Lung (tissue), 17 donors: ENCODE measurements at places on chromosomes 16 and 17. TPM values are rescaled to one million over a fixed set of nuclear protein-coding genes. Genes with fewer than 3 reads are reported as not detected.

- H3K27me3 ChIP-seq, result no peaks in the 10 kb centered on the region
- H3K27ac ChIP-seq, result no peak overlapping the region
- no peaks in the 10 kb centered on the region for H3K4me1 ChIP-seq
- H3K36me3 ChIP-seq, result no peaks in the 10 kb centered on the region
Measured at GRCh38 chr17:9170336-9170735, 149.0 kb downstream of the NTN1 start.

Gene SYNGR3
- total RNA-seq, result 0.40 TPM

Gene SLC5A2
- 0.85 TPM for total RNA-seq

DNA sequence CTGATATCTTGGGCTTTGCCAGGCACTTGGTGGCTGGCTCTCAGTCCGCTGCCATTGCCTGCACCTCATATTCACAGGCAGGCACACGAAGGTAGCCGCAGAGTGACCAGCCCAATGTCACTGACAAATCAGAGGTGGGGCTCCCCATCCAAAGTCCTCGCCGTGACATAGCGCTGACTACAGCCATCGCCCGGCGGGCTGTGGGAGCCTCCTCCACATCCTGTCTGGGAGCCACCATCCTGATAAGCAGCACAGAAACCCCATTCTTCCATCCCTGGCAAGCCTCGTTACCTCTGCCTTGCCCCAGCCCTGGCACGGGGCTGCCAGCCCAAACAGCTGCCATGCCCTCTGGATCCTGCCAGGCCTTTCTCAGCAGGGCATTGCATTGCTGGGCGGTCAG is 437.8 kb downstream of the SLC39A11 start:
- no peak for DNase-seq
- no peaks in the 10 kb centered on the region for H3K27me3 ChIP-seq
- no peaks in the 10 kb centered on the region for H3K4me1 ChIP-seq
- no peak overlapping the region for H3K4me3 ChIP-seq

Gene AATK
- 9.6 TPM for total RNA-seq
